ENCODE measurements at places on chromosomes 6 and 20.

DNA sequence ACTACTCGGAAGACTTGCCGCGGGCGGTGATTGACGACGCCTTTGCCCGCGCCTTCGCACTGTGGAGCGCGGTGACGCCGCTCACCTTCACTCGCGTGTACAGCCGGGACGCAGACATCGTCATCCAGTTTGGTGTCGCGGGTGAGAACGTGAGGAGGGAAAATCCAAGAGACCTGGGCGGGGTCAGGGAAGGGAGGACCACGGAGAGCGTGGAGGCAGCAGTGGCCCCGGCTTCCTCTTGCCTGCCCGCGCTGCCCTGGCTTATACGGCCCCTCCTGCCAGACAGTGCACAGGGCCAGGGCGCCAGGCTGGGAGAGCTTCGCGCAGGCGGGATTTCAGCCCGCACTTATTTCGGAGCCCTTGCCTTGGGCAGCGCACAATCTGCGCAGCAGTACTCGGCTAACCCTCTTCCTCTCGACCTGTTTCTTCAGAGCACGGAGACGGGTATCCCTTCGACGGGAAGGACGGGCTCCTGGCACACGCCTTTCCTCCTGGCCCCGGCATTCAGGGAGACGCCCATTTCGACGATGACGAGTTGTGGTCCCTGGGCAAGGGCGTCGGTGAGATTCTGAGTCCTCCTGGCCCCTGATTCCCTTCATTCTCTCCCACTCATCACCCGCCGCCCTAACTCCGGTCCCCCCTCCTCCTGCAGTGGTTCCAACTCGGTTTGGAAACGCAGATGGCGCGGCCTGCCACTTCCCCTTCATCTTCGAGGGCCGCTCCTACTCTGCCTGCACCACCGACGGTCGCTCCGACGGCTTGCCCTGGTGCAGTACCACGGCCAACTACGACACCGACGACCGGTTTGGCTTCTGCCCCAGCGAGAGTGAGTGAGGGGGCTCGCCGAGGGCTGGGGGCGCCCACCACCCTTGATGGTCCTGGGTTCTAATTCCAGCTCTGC is 2.0 kb downstream of the MMP9 start:
- DNase-seq, result no peak

DNA sequence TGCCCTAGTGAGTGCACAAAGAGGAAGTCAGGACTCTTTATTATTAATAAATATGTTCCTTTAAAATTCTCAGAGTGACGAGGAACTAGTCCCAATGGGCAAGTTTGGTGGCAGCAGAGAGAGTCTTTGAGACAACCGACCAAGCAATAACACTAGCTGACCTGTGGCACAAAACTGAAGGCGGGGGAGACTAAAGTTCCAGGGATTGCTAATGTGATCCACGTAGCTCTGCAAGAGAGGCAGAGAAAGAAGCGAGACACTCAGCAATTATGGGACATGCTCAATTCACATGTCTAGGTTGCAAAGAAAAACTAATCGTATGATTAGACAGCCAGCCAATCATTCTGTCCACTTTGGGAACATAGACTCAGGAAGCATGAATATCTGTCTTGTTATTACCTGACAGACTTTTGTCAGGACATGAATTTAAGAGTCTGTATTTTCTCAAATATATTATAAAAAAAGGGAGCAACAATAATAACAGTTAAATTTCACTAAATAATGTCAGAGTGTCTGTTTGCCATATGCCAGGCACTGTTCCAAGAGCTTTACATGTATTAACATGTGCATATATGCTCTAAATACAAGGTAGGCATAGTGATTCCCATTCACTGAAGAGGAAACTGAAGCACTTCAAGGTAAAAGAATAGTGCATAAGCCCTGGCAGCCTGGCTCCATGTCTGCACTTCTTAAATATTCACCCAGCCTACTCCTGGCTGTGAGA is 81.0 kb downstream of the COL9A1 start:
- DNase-seq, result no peak

GRCh38 chr20:51898788-51899187 is 96.5 kb upstream of the SALL4 start:
- no peak for DNase-seq

DNA sequence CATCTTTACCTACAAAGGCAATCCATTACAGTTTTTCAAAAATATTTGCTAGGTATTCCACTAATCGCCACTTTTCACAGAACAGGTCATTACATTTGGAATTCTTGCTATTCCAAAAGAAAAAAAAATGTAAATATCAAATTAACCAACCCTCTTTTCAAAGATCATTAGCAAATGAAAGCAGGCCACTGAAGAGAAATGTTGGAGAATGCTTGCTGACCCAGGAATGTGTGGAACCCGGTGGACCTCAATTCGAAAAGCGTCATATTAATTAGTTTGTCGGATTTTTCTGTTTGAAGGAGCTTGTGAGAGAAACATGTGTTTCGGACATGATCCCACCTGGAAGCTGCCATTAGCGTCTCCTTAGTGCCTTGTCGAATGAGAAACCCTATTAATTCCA is 27.9 kb upstream of the SERPINB9 start:
- no peak for DNase-seq

DNA sequence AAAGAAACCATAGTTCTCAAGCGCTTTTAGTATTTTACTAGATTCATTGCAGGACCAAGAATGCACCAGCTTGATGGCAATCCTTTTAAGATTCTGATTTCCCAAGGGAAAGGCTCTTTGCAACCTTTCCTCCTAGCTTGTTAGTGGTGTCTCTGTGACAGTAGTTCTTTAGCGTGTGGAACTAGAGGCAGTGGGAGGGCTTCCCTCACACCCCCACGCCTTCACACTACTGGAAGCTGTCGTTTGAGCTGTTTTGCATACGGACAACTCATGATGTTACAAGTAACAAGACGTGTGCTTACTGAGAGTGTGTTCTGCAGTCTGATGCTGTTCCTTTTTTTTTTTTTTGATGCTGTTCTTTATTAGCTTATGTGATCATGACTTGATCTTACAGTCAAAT is 34.1 kb downstream of the EYA4 start:
- no peak for DNase-seq

GRCh38 chr6:135310291-135310690 is 129.2 kb downstream of the MYB start:
- DNase-seq, result no peak

GRCh38 chr6:123380257-123380656 is 256.5 kb downstream of the TRDN start:
- peak; percentile 2 for DNase-seq

- DNase-seq, result peak; percentile 20
Measured at GRCh38 chr6:73394577-73395354, at the start of gene DDX43. DDX43 (plus strand) TSS chr6:73394828; CDS start chr6:73394906, 78 bp downstream.

DNA sequence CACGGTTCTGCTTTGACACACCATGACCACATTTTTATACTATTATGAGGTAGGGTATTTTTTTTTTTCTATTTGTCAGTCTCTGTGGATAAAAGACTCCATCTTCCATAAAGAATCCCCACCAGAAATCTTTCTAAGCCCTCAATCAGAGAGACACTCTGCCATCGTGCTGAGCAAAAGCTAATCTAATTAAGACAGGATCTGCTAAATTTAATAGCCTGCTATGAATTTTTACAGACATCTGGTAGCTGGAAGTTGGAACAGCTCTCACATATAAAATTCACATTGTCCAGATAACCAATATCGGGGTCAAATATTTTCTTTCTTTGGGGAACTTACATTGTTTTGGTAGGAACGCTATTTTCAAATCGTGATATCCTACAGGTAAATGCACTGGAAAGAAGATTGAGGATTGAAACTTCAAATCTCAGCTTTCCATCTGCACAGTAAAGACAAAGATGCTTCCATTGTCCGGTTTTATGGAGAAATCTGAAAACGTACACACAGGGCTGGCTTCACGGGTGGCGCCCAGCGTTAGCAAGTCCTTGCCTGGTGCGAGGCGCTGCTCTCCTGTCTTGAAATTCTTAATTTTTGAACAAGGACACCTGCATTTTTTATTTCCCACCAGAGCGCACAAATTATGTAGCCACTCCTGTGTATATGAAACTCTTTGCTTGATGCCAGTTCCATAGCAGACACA is 573.8 kb upstream of the NOX3 start:
- no peak for DNase-seq

DNA sequence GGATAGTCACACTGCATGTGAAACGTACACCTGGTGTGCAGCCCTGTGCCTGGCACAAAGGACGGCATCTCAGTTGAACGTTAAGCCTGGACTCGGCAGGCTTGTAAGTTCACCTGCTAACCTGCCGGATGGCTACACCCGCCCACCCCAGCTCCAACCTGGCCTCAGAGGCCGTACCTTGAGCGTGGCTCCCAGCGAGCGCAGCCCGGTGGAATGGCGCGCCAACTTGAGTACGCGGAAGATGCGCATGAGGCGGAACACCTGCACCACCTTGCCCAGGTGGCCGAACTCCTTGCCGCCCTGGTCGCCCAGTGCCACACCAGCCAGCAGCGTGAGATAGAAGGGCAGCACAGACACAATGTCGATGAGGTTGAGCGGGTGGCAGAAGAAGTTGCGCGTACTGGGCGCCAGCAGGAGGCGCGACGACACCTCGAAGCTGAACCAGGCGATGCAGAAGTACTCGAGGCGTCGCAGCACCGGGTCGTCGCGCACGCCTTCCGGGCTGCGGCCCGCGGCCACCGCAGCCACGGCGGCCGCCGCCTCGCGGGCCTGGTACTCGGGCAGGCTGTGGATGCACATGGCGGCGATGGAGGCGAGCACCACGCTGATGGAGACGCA is 3.3 kb downstream of the KCNS1 start:
- DNase-seq, result peak; percentile 47

DNA sequence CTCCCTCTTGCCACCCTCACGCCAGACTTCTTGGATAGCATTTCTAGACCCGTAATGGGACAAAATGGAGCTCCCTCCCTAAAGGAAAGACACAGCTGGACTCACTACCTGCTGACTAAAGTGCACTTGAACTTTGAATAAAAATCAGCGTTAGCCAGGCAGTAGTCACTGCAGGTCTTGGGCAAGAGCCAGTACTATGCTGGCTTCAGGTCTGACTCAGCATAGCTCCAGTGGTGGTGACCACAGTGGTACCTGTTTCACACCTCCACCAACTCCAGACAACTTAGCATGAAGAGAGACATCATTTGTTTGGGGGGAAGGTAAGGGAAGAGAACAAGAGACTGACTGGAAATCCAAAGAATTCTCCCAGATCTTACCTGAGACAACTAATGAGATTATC is 906.8 kb downstream of the GRIK2 start:
- DNase-seq, result no peak

DNA sequence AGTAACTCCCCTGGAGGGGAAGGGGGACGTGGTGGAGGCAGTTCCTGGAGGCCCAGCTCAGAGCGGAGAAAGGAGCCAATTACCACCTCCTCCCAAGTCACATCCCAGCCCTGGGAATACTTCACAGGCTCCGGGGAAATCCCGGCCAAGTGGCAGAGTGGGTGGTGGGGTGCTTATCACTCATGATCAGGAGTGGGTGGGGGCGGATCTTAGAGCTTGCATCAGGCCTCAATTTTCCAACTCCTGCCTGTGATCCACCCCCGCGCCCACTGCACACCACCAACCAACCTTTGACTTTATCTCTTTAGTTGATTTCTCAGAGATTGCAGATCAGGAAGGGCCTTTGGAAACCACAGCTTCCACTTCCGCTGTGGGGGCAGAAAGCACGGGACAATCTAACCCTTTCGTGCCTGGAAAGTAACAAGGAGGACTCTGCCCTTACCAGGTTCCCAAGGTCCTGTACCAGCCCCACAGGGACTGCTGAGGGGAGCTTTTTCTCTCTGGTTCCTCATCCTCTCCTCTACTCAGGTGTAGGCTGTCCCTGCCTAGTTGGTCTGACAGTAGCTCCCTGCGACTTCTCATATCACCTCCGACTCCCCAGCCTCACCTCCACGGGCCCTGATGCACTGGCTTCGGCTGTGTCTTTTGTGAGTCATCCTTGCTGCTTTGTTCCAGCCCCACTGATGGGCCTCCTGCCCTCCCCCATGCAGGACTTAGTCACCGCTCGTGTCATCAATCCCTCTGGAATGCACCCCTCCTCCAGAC is 24.9 kb upstream of the IER3 start:
- DNase-seq, result peak; percentile 98

DNA sequence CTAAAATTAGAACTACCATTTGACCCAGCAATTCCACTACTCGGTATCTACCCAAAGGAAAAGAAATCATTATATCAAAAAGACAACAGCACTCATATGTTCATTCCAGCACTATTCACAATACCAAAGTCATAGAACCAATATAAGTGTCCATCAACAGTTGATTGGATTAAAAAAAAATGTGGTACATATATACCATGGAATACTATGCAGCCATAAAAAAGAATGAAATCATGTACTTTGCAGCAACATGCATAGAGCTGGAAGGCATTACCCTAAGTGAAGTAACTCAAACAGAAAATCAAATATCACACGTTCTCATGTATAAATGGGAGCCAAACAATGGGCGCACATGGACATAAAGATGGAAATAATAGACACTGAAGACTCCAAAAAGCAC is 163.3 kb downstream of the DST start:
- no peak for DNase-seq

- peak; percentile 12 for DNase-seq
Measured at GRCh38 chr20:51199920-51200319, 177.0 kb upstream of the KCNG1 start.

DNA sequence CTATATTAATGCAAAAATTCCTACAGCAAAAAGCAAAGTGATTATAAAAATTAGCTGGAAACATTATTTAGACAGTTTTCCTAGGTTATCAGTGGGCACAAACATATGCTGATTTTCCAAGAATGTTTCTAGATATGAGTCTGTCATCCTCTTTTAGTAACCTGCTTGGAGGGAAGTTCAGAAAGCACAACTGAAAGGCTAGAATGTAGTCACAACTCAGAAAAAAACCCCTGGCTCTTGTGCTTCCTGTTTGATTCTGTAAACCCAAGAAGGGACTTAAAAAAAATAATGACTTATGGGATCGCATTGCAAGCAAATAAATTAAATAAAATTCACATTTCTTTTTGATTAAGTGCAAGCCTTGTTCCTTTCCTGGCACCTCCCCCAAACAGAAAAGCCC is 708.4 kb upstream of the EPHA7 start:
- no peak for DNase-seq

DNA sequence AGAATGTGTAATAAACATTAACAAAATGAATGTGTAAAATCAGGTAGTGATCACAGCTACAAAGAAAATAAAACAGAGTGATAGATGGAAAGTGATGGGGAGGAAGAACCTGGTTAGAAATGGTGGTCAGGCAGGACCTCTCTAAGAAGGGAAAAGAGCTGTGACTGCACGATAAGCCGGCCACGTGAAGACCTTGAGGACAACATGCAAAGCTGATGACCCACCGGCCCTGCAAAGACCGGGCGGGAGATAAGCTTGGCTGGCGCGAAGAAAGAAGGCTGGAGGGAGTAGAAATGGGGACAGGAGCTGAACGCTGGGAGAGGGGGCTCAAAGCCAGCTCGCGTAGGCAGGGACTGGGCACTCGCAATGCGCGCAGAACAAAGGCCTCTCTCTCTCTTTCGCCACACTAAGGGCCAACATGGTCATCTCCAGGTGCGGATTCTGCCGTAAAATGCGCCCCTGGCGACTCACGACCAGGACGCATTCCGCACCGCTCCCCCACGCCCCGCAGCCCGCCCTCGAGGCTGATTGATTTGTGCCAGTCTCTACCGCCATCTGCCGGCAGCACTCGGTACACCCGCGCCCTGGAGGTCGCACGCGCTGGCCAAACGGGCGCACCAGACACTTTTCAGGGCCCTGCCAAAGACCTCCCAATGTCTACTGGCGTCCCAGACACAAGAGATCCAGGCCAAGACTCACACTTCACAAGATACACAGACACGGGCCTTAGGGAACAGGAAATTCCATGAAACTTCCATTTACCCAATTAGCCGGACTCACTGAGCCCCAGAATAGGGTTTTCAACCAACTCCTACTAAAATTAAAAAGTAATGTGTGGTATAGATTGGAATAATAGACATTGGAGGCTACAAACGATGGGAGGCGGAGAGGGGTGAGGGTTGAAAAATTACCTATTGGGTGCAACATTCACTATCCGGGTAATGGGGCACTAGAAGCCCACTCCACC is 9.4 kb downstream of the DEFB132 start:
- peak; percentile 62 for DNase-seq

Measured in fibroblast of skin of back (primary cell).